ENCODE measurements at places on chromosomes 12 and 14.

- no peak for DNase-seq
Measured at GRCh38 chr12:124921200-124922031, 7.0 kb upstream of the UBC start.

GRCh38 chr14:94173885-94174603, at the start of gene PPP4R4:
Gene PPP4R4, plus strand, starts transcription at chr14:94174322. Its CDS starts 144 bp downstream, at chr14:94174466.
- peak; percentile 97 for DNase-seq

DNA sequence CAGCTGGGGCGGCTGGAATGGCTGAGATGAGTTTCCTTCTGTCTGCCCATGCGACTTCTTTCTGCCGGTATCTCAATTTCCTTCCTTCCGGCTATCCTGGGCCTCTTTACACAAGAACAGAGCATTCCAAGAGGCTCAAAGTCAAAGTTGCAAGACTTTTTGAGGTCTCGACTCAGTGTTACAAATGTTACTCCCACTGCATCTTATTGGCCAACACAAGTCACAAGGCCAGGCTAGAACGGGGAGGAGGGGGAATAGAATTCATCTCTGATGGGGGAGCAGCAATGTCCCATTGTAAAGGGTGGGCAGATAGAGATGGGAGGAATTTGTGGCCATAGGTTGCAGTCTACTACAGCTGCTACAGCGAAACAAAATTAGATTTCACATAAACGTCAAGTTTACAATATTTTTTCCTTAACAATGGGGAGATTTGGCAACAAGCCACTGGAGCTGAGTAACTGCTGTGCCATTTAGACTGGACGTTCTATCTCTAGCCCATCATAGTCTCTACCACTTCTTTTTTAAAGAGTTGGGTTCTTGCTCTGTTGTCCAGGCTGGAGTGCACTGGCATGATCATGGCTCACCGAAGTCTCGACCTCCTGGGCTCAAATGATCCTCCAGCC, 9.5 kb upstream of the NYNRIN start:
- DNase-seq, result no peak

- DNase-seq, result no peak
Measured at GRCh38 chr12:96719660-96720362, 187.2 kb upstream of the NEDD1 start.

GRCh38 chr12:109880043-109880931, at the start of gene GLTP:
Gene GLTP, minus strand, starts transcription at chr12:109880541. Its CDS starts 167 bp downstream, at chr12:109880374.
- peak; percentile 82 for DNase-seq

DNA sequence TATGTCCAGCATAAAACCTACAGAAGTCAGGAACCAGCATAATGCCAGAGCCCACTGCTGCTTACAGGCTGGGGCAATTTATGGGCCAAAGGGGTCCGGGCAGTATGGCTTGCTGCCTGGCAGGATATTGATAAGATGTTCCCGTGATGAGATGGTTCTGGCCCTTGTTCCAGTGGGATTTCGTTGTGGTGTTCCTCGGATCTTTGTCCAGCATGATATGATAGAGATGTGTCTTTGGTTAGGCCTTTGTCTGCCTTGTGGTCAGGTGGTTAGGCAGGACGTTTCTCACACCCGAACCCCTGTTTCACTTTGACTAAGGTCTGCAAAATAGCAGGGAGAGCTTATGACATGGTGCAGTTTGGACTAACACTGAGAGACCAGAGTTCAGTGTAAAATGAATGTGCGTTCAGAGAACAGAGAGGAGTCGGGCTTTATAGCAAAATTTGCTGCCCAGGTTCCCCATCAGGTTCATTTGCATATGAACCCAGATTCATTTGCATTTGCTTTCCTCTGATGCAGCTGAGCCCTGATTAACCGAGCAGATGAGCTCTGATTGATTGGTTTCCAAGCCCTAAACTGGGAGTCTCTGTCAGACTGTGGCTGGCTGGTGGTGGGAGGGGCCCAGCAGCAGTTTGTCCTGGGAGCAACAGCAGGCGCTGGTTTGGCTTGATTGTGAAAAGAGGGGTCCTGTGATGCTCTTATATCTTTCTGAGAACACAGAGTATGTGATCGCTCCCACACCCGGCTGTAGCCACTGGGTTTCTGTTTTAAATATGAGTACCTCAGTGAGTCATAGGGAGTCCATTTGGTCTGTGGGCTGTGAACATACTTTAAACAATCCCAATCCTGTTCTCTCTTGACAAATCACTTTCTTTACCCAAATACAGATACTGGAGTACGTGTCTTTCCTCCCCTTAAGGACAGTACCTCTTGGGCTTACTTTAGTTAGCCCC, 156.3 kb upstream of the PZP start:
- no peak for DNase-seq

- DNase-seq, result no peak
Measured at GRCh38 chr14:103879570-103880347, 32.4 kb upstream of the PPP1R13B start.

- DNase-seq, result no peak
Measured at GRCh38 chr14:73817020-73817655, 34.5 kb upstream of the PTGR2 start.

DNA sequence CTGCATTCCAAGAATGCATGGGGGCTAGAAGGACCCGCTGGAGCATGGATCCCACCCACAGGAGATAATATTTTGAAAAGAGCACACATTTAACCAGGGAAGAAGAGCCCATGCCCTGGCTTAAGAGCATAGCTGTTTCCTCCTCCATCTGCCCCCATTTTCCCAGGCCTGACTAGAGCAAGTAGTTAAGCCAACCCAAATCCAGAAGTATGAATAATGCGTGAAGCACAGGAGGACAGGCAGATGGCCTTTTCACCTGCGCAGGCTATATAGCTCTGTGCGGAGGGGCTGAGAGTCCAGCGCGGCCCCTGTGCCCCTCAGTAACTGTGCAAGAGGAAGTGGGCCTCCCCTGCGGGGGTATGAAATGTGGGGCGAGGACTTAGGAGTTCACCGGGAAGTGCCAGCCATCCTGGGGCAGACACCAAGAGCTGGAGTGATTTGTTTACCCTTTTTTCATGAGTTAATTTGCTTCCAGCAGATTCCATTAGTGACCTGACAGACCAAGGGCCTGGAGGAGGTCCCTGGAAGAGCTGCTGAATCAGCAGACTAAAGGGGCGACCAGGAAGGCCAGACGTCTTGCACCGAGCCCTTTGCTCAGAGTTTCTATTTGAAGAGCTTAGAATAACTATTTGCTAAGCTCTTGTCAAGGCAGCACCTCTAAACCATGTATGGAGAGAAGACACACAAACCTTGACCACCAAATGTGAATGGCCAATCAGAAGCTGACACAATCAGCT, 37.2 kb downstream of the DPF3 start:
- no peak for DNase-seq

- no peak for DNase-seq
Measured at GRCh38 chr12:56668197-56668457, 20.0 kb downstream of the PTGES3 start.

DNA sequence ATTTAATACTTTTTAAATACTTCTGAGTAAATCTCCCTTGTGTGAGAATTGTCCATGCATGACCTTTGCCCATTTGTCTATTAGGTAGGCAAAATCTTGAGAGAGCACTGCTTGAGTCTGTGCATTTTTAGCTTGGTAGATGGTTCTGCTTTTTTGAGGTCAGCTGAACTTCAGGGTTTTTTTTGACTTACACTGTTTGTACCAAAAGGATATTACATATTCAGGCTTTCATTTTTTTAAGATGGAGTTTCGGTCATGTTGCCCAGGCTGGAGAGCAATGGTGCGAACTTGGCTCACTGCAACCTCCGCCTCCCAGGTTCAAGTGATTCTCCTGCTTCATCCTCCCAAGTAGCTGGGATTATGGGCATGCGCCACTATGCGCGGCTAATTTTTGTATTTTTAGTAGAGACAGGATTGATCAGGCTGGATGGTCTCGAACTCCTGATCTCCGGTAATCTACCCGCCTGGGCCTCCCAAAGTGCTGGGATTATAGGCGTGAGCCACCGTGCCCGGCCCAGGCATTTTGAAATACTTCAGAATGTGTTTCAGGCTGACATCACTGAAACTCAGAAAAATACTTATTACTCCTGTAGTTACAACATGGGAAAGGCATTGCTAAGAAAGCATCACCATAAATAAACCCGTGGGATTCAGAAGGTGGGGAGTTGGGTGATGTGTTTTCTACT, 11.1 kb downstream of the RASSF3 start:
- no peak for DNase-seq

DNA sequence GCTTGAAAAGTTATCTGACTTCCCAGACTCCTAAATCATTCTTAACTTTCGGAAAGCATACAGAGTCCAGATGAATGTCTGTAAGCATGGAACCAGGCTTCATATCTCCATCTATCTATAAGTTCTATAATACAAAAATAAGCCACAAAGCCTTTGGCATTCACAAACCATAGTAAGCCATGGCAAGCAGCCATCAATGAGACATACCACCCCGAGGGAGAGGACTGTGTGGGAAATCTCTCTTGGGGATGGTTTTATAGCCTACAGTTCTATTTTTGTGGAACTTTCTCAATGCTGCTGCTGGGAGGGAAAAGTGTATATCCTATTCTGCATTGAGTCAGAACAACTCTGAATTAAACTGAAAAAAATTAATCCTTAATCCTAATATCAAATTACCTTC, 20.4 kb downstream of the EGLN3 start:
- DNase-seq, result peak; percentile 17

DNA sequence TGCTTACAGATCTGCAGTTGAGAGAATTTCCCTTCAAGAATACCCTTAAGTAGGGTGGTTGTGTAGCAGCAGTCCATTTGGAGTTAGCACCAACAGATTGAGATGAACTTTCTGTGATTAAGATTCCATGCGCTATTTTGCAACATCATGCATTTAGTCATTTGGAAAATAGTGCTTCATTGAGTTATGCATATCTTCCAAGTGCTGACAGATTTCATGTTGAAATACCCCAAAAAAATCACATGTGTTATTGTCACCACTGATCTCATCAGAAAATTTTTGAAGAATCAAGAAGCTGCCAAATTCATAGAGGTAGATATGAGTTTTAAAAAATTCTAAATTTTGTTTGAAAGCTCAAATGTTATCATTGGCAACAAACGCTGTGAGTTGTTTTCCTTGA, 35.5 kb upstream of the OSBPL8 start:
- DNase-seq, result no peak

DNA sequence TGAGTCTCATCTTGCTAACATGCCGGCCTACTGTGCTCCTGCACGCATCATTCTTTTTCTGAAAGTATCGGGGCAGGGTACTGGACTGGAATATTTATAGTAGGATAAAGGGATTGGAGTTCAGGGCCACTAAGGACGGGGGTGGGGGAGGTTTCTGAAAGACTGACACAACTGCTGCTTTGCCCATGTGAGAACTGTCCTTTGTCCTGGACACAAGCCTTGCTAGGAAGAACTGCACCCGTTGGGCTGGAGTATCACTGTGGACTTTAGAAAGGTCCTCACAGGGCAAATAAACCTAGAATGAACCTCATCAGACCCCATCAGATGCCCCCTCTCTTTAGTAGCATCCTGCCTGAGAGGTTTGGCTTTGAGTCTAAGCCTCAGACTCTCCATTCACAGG, 87.6 kb downstream of the PRMT8 start:
- DNase-seq, result no peak

DNA sequence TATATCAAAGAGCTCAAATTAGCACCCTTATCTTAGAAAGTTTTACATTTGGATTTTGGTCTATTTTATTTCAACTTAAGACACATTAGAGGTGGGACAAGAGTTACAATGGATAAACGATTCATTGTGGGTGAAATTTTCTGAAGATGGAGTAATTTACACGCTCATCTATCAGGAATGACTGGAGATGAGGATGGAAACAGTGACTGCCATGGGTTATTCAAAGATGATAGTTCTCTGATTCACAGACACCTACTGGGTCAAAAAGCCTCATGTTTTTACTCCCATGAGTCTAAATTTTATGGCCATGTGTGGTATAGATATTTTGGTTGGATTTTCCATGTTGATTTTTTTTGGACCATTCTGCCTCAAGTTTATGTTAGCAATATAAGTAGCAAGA, 22.1 kb downstream of the SAMD4A start:
- no peak for DNase-seq

DNA sequence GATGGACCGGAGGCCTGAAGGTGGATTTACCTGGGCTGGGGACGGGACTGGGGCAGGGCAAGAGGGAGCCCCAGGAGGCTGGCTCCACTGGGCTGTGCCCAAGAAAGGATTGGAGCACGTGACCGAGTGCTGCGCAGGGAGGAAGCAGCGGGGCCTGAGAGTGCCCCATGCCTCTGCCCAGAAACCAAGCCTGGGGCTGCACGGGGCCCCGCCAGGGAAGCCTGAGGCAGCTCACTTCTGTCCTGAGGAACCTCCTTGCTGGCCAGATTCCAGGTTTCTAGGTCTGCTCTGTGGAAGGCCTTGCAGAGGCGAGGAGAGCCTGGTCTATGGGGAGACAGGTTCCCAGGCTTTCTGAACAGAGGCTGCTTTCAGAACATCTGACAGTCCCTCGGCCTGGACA, 10.4 kb downstream of the NGB start:
- no peak for DNase-seq

DNA sequence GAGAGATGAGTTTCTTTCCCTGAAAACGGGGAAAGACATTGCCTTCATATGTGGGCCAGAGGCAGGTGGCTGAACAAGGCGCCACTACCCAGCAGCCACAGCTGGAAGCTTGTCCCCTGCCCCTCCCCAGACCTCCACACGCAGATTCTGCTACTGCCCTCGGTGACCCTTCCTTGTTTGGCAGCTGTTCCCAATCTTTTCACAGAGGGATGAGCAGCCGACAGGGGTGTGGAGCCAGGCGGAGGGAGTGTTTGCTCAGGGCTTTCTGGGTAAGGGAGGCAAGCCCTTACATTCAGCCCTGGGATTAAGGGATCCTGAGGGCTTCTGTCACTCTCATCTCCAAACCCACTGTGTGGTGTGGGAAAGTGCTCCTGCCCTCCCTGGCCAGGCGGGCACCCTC, 4.5 kb upstream of the KRT4 start:
- DNase-seq, result peak; percentile 10

GRCh38 chr12:23055004-23055403, 430.0 kb downstream of the ETNK1 start:
- peak; percentile 8 for DNase-seq

DNA sequence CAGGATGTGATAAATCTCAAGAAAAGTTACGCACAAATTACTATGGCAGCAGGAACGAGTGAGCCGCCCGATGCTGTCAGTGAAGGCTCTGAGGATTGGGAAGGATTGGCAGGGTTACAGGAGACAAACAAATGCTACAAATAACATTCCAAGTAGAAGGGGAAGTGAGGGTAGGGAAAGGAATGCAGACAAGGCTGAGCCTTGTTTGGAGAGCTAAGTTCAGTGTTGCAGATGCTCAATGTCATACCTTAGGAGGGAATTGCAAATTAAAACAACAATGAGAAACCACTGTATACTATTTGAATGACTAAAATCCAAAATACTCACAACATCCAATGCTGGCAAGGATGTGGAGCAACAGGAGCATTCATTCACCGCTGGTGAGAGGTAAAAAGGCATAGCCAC, 1.3 kb downstream of the CLEC9A start:
- DNase-seq, result no peak

DNA sequence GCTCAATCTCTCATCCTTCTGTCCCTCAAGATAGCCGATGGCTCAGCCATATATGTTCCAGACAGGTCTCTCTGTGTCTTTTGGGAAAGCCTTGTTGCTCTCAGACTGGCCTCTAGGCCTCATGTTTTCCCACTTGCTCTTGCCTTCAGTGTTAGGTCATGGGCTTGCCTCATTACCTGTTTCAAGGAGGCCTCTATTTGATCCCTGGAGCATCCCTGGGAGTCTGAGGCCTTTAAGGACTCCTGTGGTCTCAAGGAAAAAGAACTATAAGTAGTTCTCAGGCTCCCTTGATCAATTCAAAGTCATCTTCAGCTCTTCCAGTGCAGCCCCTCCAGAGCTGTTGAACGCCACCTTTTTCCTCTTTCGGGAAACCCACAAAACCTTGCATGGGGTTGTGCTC, 47.9 kb downstream of the NTF3 start:
- DNase-seq, result no peak
